Parietal lobe (tissue), 2 donors: ENCODE measurements at places on chromosomes 3 and 15. TPM values are rescaled to one million over a fixed set of nuclear protein-coding genes. Genes with fewer than 3 reads are reported as not detected.

The TTLL13 gene
- not detected for total RNA-seq

The GCSAM gene
- not detected for total RNA-seq

The FGF12 gene
- 180 TPM for total RNA-seq

The LIPH gene
- total RNA-seq = not detected

The SPSB4 gene
- total RNA-seq = 19.1 TPM

The ZNF620 gene
- 16.3 TPM for total RNA-seq

The TMEM108 gene
- 54.1 TPM for total RNA-seq

The CDV3 gene
- 87.0 TPM for total RNA-seq

The FETUB gene
- not detected for total RNA-seq

The CYP1A1 gene
- 0.31 TPM for total RNA-seq

The GALNT15 gene
- 5.0 TPM for total RNA-seq

The GCHFR gene
- total RNA-seq = 4.4 TPM

The IGDCC3 gene
- total RNA-seq = 23.2 TPM

The HRG gene
- total RNA-seq = not detected

The ZNF619 gene
- total RNA-seq = 5.0 TPM

The AGBL1 gene
- 2.5 TPM for total RNA-seq

The FGF7 gene
- total RNA-seq = 0.94 TPM

The MUC13 gene
- not detected for total RNA-seq

The MESP2 gene
- total RNA-seq = not detected

The RBP2 gene
- total RNA-seq = not detected

The P2RY13 gene
- total RNA-seq = 2.2 TPM
